ENCODE measurements at places on chromosomes 1 and 21. TPM values are rescaled to one million over a fixed set of nuclear protein-coding genes. Genes with fewer than 3 reads are reported as not detected.

DNA sequence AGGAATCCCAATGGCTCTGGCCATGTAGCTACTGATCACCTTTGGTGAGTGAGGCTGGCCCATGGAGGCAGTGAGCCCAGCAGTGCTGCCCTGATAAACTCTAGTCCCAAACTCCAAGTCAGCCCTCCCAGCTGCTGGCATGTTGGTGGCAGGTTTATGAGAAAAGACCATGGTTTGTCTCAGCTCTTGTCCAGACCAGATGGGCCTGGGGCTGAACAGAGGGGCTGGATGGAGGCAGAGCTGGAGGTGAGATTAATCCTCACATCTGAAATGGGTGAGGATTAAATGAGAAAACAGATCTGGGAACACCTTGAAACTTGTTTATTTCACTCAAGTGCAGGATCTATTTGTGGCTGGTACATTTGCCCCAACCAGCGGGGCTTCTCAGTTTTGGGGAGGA is 3.2 kb downstream of the TMEM269 start:
- no peak for DNase-seq

- DNase-seq = no peak
Observed at GRCh38 chr1:59026472-59026948, 242.7 kb upstream of the JUN start.

The APCS gene
- polyA plus RNA-seq = 4.0 TPM

The NEK2 gene
- polyA plus RNA-seq = 5.3 TPM
